ENCODE measurements at places on chromosomes 7 and 10.

DNA sequence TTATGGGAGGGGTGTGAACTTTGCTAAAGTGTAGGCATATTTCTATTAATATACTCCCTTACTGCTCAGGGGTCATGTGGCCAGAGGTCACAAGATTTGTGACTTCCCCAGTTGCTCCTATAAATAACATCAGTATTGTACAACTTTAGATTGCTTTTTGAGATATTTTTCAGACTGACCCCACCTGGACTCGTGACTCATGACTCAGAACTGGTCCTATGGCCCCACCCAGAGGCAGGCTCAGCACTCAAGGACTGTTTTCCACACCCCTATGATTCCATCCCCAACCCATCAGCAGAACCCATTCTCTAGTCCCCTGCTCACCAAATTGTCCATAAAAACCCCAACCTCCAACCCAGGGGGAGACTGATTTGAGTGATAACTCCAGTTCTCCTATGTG, 2.7 kb upstream of the CUL2 start:
- DNase-seq = no peak

DNA sequence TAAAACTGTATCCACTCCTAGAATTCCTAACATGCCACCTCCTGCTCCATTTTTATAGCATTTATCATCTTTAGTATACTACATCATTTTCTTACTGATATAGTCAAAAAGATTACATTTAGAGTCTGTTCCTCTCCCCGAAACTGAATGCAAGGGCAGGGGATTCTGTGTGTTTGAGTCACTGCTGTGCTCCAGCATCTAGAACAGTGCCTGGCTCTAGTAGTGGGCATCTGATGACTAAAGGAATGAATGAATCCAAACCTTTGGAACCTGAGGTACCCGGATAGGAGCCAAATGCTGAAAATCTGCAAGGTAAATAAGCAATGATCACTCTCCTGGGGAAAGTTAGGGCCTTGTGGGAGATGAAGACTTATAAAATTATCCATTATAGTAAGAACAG, 18.9 kb downstream of the GOT1 start:
- no peak for DNase-seq

GRCh38 chr10:61284222-61284890, 168.8 kb downstream of the TMEM26 start:
- DNase-seq = no peak

DNA sequence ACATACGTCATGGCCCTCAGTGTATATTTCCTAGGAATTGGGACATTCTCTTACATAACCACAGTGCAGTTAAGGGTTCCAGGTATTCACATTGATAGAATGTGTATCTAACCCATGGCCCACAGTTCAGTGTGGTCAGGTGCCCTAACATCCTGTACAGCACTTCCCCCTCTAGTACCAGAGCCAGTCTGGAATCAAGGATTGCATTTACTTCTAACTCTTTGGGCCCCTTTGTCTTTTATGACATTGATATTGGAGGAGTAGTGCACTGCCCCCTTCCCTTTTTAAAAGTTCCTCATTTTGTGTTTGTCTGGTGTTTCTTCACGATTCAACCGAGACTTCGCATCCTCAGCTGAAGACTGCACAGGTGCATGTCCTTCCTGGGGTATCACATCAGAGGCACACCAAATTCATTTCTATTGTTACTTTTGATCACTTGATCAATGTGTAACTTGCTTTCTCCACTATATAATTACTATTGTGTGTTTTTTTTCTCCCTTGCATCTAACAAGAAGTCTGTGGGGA, 22.4 kb upstream of the NPFFR1 start:
- DNase-seq = no peak

DNA sequence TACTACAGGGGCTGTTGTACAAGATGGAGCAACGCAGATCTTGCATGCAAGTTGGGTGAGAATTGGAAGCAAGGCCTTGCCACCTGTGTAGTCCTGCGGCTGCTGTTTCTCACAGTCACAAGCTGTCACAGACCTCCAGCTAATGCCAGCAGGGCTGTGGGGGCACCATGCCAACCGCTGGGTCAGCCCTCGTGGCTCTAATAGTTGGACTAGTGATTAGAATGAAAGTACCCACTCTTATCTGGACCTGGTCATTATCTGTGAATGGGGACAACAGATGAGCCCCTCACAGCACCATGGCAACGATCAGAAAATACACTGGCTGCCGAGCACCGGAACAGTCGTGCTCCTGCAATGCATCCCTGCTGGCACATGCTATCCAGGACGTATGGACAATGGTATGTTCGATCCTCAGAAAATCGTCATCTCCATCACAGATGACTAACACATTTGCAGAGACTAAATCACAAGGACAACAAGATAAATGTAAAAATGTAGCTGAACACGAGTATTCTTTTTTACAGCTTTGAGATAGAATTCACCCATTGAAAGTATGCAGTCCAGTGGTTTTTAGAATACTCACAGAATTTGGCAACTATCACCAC, 80.4 kb upstream of the CALN1 start:
- no peak for DNase-seq

DNA sequence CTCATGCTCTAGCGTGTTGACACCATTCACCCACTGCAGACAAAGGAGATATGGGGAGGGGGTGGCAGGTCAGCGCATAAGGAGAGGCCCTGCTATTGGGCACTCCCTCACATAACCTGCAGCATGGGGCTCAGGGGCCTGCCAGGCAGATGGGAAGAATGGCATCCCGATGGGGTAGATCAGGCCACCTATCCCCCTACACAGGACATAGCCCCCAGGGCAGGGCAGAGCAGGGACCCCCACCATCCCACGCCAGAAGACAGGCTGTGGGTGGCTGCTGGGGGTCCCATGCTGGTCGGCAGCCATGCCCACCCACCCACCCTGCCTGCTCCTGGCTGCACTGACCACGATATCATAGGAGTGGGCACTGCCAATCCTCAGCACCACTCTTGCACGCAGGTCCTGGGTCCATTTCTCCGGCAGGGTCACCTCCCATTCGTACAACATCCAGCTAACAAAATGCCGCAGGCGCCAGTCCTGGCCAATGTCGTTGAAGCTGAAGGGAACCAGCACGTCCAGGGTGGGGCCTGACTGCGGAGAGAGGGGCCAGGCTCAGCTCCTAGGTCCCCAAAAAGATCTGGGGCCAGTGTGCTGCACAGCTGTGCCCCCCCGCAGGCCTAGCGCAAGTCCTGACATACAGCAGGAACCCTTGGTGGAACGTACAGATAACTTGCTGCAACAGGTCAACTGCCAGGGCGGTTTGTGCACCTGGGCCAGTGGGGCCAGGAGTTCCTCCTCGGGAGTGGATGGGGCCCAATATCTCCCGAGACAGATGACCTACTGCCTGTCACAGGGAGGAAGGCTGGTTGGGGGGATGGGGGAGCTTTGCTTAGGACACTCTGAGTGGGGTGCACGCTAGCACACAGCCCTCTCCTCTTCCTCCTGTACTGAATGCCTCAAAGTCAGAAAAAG, 45.9 kb upstream of the ZNF479 start:
- no peak for DNase-seq
